ENCODE measurements at places on chromosomes 3 and 15.

DNA sequence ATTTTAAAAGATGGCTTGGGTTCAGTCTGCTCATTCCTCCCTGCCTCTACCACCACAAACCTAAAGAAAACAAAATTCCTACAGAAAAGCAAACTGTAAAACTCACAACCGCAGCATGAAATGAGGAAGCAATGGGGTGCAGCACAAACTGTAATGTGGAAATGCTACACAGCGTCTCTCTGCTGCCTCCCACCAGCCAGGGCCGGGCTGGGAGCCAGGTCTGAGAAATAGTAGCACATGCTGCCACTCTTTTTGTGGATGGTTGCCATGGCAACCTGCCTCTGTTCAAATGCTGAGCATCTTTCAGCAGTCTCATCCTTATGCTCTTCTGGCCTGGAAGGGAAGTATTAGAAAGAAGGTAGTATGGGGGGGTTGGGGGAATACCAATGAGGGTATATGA lies 55.4 kb downstream of the EOMES start:
- no peak for DNase-seq

GRCh38 chr3:134941820-134942219 lies 146.8 kb downstream of the EPHB1 start:
- DNase-seq: no peak

GRCh38 chr3:27589795-27590194 lies 105.6 kb upstream of the SLC4A7 start:
- no peak for DNase-seq

DNA sequence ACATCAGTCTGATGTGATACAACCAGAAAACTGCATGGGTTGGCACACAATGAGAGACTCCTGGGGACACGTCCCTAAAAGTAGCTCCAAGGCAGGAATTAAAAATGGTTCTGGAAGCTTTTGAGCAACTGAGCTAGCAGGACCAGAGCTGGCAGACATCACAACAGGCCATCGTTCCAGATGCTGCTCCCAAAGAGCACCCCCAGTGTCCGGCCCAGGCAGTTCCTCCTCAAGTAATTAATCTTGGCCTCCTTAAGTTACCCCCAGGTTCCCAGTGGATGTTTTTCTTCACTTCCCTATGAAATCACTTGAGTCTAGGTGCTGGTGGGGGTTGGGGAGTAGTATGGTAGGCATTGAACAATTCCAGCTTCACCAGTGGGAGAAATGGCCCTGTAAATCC lies 711.6 kb downstream of the MECOM start:
- no peak for DNase-seq

GRCh38 chr3:54146506-54147239 lies 24.3 kb downstream of the CACNA2D3 start:
- no peak for DNase-seq

DNA sequence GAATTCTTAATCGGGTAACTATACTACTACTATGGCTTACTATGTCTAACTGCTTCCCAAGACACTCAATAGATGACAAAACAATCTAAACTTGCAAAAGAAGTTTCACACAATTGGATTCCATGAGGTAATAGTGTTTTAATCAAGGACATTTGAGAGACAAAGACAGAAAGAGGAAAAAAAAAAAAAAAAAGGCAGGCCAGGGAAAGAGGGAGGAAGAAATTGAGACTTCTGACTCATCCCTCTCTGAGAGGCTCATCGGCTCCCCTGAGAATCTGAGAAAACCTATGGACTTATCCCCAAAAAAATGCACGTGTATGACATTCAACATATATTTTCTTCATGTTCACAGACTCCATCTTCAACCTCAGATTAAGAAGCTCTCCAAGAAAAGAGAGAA lies 61.0 kb downstream of the SCAPER start:
- DNase-seq: no peak

- no peak for DNase-seq
Measured at GRCh38 chr15:74631087-74631385, 15.4 kb downstream of the CLK3 start.

GRCh38 chr3:52281981-52282801 lies 3.7 kb upstream of the WDR82 start:
- no peak for DNase-seq

- DNase-seq: no peak
Measured at GRCh38 chr3:194494951-194495374, 8.2 kb upstream of the ATP13A3 start.

- no peak for DNase-seq
Measured at GRCh38 chr3:62559831-62560445, 186.6 kb upstream of the FEZF2 start.

- no peak for DNase-seq
Measured at GRCh38 chr3:66259566-66260255, 38.9 kb downstream of the SLC25A26 start.

- no peak for DNase-seq
Measured at GRCh38 chr15:44554934-44555723, 18.2 kb downstream of the EIF3J start.

GRCh38 chr3:25782938-25783660 lies at the start of gene NGLY1:
TSS of gene NGLY1 (minus strand) at chr3:25783443. CDS start at chr3:25783390, 53 bp downstream.
- DNase-seq: peak; percentile 64

GRCh38 chr15:28273468-28273867 lies 48.5 kb downstream of the HERC2 start:
- no peak for DNase-seq

- no peak for DNase-seq
Measured at GRCh38 chr3:183967693-183968092, 50.0 kb downstream of the ABCC5 start.

- DNase-seq: no peak
Measured at GRCh38 chr3:45753095-45753494, 43.2 kb downstream of the SLC6A20 start.

GRCh38 chr3:52487050-52487787 lies 7.9 kb upstream of the STAB1 start:
- DNase-seq: no peak

DNA sequence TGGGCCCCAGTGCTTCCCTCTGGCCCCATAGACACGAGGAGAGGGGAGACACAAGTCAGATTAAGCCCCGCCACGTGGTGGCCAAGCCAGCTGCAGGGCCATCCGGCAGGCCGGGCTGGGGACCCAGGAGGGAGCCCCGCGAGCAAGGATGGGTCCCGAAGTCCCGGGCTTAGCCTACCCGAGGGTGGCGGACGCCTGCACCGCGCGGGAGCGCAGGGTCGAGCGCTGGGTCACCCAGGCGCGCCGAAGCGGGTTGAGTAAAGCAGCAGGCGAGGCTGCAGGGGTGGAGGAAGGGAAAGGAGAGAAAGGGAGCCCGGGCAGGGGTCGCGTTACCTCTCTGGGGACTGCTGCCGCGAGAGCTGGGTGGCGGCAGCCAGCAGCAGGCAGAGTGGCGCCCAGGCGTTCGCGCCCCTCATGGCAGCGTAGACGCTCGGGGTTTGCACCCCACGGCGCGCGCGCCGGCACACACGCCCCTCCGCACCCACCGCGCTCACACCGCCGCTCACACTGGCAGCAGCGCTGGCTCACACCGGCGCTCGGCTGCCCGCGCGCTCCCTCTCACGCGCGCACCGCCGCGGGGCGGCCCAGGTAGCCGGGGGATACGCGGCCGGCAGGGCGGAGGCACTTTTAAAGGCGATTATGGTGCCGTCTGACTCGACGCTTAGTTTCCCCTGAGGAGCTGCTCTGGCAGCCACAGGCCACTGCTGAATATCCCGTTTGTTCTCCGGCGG lies at the start of gene PCOLCE2:
TSS of gene PCOLCE2 (minus strand) at position 603 of the 731 bp plus-strand sequence. CDS start at position 416, 187 bp downstream.
- DNase-seq: no peak

GRCh38 chr3:155243512-155243921 lies 50.0 kb downstream of the STRIT1 start:
- DNase-seq: no peak

DNA sequence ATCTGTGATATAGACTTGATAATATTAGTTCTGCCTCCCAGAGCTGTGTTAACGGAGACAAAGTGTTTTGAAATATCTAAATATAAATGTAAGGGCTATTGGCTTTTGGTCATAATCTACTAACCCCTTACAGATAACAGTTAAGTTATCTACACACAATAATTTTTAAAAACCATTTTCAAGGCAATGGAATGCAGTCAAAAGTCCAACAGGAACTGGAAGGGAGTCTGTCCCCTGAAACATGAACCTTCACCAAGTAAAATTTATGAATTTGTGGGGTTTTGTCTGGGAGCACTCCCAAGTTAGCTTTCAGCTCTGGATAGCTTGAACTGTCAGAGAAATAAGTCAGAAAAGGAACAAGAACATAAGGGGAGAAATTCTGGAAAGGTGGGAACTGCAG lies 312.3 kb upstream of the ICE2 start:
- no peak for DNase-seq

DNA sequence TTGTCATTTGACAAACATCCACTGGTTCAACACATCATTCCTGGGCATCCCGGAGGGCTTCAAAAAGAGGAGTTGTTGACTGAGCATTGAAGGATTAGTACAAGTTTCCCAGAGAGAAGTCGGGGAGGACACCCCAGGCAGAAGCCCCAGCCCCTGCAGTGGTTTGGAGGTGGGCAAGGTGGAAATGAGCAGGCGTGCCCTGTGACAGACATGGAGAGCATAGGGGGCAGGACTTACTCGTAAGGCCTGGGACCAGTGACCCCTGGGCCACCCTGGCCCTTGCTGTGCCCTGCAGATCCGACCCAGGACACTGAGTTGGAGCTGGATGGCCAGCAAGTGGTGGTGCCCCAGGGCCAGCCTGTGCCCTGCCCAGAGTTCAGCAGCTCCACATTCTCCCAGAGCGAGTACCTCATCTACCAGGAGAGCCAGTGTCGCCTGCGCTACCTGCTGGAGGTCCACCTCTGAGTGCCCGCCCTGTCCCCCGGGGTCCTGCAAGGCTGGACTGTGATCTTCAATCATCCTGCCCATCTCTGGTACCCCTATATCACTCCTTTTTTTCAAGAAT lies 5.9 kb downstream of the PARP3 start:
- no peak for DNase-seq

DNA sequence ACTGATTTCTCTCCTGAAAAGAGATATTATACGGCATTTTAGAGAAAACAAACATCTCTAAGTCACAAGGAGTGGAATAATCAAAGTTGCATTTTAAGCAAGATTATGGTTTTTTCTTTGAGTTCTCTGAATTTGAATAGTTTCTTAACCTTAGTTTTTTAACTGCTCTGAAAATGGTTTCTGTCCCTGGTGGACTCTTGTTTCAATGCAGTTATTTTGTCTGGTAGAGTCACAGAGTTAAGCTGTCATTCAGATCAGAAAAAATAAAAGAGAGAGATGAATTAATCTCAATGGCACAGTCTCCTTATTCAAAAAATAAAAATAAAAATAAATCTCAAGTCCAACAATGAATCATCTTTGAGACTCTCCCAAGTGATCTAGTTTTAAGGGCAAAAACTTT lies 19.0 kb downstream of the AGTR1 start:
- DNase-seq: no peak

- no peak for DNase-seq
Measured at GRCh38 chr15:95565690-95566089, 764.8 kb upstream of the NR2F2 start.

DNA sequence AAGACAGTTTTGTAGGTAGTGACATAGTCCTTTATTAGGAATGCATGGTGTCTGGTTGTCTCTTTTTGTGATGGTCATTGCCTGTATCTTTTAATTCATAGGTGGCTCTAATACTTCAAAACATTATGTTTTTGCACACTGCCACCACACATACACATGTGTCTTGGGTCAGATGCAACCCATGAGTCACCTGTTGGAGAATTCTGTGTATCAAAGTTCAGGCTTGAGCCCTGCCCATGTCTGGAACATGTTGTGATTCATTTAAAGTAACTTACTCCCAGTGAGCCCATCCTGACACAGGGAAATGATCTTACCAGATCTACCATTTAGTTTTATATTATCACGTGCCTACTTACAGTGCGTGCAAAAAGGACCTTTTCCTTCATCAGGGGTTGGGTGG lies 142.7 kb downstream of the GHSR start:
- DNase-seq: no peak

- DNase-seq: no peak
Measured at GRCh38 chr15:69955240-69955894, 142.3 kb downstream of the TLE3 start.

DNA sequence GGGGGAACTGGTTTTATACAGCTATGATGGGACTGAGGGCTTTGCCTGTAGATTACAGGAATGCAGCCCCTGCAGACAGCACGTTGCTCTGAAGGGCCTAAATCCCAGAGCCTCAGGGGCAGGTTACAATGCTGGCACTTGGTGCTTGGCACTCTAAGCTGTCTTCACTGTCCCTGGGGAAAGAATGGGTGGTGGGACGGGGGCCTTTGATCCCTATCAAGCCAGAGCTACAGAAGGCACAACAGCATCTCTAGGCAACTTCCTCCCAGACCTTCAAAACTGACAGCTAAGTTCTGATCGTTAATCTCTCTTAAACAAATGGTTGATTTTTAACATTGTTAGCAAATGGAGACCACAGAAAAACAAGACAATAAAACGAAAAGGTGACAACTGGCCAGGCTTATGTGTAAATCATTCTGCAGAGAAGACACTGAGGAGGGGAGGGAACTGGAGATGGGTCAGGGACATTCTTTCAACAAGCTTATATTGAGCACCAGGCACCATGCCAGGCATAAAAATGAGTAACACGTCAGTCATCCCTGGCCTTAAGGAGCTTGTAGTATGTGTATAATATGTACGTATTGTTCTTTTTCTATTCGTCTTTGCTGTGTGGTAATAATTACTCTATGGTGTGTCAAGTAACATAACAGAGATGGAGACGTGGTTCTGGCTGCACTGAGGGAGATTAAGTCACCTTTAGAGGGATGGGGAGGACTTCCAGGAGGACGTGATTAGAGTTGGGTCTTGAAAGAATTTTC lies 49.1 kb downstream of the CA12 start:
- no peak for DNase-seq

GRCh38 chr3:47681016-47681415 lies 100.7 kb downstream of the SMARCC1 start:
- no peak for DNase-seq

DNA sequence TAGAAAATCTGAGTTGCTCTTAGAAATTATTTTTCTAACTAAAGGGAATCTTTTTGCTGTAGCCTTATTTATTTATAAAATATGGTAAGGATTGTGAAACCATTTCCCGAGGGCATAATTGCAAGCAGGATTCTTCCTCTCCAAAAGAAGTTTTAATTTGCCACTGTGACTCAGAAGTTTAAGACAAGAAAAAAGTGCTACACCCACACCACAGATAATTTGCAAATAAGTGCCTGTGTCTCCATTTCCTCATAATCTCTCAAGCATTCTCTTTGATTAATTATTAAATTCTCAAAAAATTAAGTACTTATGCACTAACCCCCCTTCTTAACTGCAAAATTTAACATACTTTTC lies 43.6 kb downstream of the RASA2 start:
- no peak for DNase-seq

DNA sequence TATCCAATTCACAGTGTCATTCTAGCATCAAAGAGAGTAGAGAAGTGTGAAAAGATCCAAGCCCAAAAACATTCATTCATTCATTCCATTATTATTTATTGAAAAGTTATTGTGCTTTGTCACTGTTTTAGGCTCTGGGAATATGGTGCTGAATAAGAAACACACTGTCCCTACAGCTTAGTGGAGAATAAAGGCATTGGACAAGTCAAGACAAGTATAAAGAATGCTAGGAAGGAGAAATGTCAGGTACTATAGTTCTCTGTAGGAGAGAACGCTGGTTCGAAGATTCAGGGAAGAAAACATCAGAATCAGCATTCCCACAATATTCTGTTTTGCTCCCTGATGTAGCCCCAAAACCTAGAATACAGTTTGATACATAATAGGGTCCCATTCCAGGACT lies 128.8 kb upstream of the CHRM5 start:
- DNase-seq: no peak

All from stimulated activated CD8-positive, alpha-beta memory T cell treated with anti-CD3 and anti-CD28 coated beads, Interleukin-7, amount 100 ng/mL, for 24 hours (primary cell).